ENCODE measurements at places on chromosomes 2 and 18. TPM values are rescaled to one million over a fixed set of nuclear protein-coding genes. Genes with fewer than 3 reads are reported as not detected.

The MAPK4 gene
- 8.9 TPM for total RNA-seq

The CERS6 gene
- total RNA-seq = 46.6 TPM

The GAREM1 gene
- 7.0 TPM for total RNA-seq

The ARHGAP15 gene
- total RNA-seq = 7.1 TPM

The PTGR3 gene
- total RNA-seq = 9.6 TPM

The SLC9A4 gene
- not detected for total RNA-seq

GRCh38 chr2:31429759-31430438 lies 15.4 kb upstream of the XDH start:
- peak; percentile 53 for DNase-seq

DNA sequence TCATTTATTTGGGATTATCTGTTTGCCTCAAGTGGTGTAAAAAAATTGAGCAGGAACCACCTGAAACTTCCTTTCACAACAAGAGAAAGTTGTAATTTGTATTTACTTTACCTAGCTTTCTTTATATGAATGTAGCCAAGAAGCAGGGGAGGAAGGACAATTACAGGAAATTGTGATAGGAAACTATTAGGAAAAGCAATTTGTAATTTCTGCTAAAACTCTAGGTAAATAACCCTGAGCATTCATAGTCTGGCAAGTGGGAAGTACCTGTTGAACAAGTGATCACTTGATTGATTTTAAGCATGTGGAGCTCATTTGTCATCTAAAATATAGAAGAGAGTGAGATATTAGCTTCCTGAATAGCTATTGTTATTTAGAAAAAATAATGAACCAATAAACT lies 5.0 kb downstream of the TFPI start:
- no peak for DNase-seq

DNA sequence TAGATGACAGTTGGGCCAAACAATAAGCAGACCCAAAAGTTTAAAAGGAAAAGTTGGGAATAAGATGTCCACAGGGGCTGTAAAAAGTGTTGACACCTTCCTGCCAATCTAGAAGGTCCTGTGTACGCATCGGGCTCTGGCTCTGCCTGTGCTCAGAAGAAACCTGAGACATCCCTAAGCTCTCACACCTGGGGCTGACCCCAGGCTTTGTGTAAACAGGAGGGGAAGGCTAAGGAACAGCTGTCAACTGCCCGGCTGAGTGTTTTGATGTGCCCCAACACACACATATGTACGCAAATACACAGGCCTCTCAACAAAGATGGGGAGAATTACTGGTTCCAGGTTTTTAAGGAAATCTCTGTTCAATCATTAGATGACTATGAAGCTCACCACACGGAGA lies 59.5 kb downstream of the TMEM131 start:
- no peak for DNase-seq

Data from esophagus muscularis mucosa (tissue), 4 donors.